ENCODE measurements at places on chromosomes 2 and 18.

DNA sequence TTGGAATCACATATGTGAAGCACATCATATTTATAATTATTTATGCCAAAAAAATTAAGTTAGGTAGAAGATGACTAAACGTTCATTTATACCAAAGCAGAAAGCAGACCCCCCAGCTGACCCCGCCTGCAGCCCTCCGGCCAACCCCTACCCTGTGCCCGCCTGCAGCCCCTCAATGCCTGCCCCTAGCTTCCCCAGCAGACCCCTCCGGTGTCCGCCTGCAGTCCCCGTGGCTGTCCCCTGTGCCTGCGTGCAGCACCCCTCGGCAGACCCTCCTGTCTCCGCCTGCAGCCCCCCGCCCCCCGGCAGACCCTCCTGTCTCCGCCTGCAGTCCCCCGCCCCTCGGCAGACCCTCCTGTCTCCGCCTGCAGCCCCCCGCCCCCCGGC is 136.2 kb downstream of the NFATC1 start:
- peaks cover 21% of the 10 kb centered on the region for H3K4me1 ChIP-seq
- no peak overlapping the region for H3K4me3 ChIP-seq
- no peak for DNase-seq
- peaks cover 6% of the 10 kb centered on the region for H3K27me3 ChIP-seq

DNA sequence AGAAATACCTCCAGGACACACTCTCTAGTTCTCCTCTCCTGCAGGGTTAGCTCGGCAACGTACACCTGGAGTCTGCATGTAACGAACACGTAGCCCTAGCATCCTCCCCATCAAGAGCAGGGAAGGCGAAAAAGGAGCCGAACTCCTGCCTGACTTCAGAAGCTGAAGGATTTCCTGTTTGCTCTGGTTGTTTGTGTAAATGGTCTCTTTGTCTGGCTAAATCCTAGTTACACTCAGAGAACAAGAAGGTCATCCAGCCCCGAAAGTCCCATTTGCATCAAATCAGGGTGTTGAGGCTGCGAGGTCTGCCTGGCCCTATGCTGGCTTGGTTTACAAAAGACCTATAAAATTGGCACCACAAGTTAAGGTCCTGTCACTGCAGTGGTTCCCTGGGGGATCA is 66.4 kb upstream of the POMC start:
- no peak overlapping the region for H3K27ac ChIP-seq
- H3K27me3 ChIP-seq: no peaks in the 10 kb centered on the region
- peaks cover 33% of the 10 kb centered on the region for H3K4me1 ChIP-seq
- peaks cover 95% of the 10 kb centered on the region for H3K36me3 ChIP-seq

DNA sequence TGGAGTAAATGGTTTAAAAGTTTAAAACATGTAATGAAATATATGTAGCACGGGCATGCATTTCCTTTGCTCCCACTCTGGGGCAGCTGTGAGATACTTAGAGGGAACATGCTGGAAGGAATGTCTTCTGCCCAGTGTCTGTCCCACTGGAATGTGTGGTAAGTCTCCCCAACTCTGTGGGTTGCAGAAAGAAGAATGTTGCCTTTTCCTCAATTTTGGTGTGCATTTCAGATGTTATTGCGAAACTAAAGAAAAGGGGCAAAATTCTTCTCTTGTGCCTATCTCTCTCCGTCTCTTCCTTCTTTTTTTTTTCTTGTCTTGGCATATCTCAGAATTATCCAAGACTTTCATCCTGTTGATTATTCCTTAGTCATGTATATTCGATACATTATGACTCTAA is 201.1 kb downstream of the SH3RF3 start:
- H3K27me3 ChIP-seq: peaks cover 4% of the 10 kb centered on the region
- no peak overlapping the region for H3K27ac ChIP-seq
- no peak overlapping the region for H3K4me3 ChIP-seq
- peaks cover 12% of the 10 kb centered on the region for H3K4me1 ChIP-seq

- no peak overlapping the region for H3K4me3 ChIP-seq
- no peak overlapping the region for H3K27ac ChIP-seq
- DNase-seq: no peak
- H3K36me3 ChIP-seq: no peaks in the 10 kb centered on the region
These were observed 148.7 kb downstream of the CABLES1 start for GRCh38 chr18:23283916-23284430.

All from spinal cord (tissue), 10 donors.